ENCODE measurements at places on chromosomes 7 and 10.
A peak's percentile ranks its signal among the peaks of the same experiment; 100 is the strongest.

GRCh38 chr7:140485500-140486265, 6.4 kb upstream of the MKRN1 start:
- DNase-seq, result no peak

DNA sequence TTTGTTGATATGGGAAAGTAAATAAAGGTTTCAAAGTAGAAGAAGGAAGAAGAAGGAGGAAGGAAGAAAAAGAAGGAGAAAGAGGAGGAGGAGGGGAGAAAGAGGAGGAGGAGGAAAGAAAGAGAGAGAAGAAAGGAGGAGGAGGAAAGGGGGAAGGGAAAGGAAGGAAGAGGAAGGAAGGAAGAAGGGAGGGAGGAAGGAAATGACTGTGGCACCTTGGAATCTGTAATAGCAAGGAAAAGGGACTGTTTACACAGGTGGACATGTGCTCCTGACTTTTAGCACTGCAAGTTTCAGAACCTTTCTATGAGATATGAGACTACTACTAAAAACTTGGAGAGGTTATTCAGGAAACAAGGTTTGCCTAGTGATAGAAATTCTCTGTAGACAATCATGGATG, 153.2 kb downstream of the BTAF1 start:
- DNase-seq, result no peak

DNA sequence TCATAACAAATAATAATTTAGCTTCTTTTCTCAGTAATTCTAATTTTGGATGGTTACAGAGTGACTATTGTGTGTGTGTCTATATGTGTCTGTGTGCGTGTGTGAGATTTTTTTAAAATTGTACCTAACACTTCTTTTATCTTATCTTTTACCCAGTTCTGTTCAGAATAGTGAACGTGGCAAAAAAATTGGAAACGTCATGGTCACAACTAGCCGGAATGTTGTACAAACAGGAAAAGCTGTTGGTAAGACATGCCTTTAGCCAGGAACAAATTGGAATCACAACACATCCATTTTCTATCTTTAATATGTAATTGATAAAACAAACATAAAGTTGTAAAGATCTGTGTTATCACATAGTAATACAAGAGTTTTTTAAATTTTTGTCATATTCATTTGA, 85.4 kb downstream of the AVL9 start:
- no peak for DNase-seq

- peak; percentile 22 for DNase-seq
Measured at GRCh38 chr7:93719546-93719945, 145.0 kb upstream of the CALCR start.

DNA sequence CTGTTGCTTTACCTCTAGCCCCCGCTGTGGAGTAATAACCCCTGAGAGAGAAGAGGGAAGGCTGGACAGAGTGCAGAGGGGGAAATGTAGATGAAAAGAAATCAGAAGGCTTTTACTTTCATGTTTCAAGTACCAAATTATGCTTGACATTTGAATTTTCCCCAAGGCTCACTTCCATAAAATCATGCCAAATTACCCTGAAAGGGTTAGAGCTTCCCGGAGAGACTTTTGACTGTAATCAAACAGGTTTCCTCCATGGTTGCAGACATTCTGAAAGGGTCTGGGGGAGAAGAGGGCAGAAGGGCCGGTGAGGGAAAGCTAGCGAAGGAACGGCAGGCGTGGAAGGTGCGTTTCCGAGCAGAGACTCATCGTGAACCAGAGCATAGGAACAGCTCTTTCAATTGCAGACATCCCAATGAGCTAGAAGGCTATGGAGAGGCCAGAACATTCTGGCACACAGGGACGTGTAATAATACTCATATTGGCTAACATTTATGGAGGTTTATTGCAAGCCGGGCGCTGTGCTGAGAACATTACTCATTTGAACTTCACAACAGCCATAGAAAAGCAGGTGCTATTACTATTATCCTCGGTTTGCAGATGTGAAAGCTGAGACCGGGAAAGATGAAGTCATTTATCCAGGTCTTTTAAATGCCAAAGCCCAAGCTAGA, 620.8 kb upstream of the AUTS2 start:
- no peak for DNase-seq

GRCh38 chr10:71980181-71981014, 16.2 kb downstream of the CHST3 start:
- no peak for DNase-seq

DNA sequence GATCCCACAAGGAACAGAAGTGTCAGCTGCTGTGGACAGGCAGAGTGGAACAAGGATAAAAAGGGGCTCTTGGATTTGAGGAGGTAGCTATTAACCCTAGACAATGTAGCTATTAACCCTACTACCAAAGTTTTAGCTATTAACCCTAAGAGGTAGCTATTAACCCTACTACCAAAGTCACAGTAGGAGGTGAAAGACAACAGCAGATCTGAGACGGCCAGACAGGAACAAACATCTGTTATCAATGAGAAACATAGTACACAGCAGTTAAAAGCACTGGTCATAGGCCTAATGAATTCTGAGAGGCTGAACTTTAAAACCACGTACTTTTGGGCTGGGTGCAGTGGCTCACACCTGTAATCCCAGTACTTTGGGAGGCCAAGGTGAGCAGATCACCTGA, 11.9 kb downstream of the ERCC6 start:
- no peak for DNase-seq

DNA sequence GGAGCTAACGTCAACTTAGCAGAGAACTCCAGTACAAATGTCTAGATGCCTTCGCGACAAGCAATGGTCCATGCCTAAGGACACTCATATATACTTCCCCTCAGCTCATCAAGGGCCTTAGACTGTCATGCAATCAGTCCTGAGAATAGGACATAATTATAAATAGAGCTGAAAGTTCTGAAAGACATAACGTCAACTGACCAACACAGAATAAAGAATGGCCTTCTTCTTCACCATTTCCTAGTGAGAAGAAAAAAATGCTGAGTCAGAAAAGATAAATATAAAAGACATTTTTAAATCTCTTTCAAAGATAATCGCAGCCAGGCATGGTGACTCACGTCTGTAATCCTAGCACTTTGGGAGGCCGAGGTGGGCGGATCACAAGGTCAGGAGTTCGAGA, 83.2 kb downstream of the ARMH3 start:
- DNase-seq, result no peak

- DNase-seq, result no peak
Measured at GRCh38 chr7:28046035-28046434, 134.6 kb downstream of the JAZF1 start.

- no peak for DNase-seq
Measured at GRCh38 chr10:124523901-124524300, 62.3 kb downstream of the LHPP start.

DNA sequence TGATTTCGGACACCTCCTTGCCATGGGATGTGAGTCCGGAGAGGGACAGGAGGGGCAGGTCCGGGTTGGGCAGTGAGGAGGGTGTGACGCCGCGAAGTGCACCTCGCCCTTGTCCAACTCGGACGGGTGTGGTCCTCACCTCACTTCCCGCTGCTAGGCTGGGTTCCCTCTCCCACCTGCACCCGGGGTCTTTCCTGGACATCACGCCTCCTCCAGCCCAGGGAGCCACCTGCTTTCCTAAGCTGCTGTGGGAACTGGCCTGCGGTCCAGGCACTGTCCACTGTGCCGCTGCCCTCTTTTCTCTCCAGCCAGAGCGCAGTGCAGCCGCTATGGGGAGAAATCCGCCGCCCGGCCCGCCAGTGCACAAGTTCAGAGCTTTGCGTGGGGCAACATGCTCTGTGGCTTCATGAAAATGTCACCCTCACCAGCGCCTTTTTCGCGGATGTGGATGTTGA, 45.0 kb upstream of the ZNF716 start:
- no peak for DNase-seq

- no peak for DNase-seq
Measured at GRCh38 chr7:79268730-79269129, 184.7 kb downstream of the MAGI2 start.

GRCh38 chr7:128791972-128792327, 182 bp downstream of the CCDC136 start:
- DNase-seq, result no peak

- DNase-seq, result no peak
Measured at GRCh38 chr10:34408381-34408780, 406.7 kb downstream of the PARD3 start.

DNA sequence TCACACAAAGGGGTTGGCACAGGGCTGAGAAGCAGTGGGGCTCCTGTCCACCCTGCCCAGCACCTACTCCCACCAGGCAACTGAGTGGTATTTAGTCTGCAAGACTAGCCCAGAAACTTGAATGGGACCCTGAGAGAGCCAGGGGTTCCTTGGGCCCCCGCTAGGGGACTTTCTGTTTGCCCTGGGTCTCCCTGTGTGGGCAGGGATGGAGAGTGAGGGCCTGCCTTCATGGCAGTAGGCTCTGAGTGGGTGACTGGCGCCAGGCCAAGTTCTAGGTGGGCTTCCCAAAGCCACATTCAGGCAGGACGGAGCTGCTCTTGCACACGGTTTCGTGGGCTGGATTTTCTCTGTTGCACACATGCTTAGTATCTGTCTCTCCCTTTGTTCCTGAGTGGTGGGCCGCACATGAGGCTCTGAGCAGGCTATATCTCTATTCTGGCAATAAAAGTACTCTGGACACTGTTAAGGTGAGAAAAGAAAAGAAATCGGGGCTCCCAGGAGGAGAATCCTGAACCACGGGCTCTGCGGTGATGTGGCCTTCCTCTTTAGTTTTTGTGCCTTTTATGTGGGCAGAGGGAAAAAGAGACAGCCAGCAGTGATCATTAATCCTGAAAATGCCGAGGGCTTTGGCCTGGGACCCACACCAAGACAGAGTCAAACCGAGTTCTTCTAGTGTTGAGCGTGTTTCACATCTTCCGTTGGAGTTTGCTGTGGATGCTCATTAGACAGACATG, 26.9 kb downstream of the IL2RA start:
- DNase-seq, result no peak

- no peak for DNase-seq
Measured at GRCh38 chr7:122974229-122974628, 21.3 kb downstream of the TAS2R16 start.
